KG1 (cell line): ENCODE measurements at places on chromosomes 6 and 20.

GRCh38 chr6:25035174-25035511 is 99.4 kb upstream of the RIPOR2 start:
- DNase-seq = no peak

GRCh38 chr20:19284400-19285178 is 72.1 kb downstream of the SLC24A3 start:
- DNase-seq = no peak

DNA sequence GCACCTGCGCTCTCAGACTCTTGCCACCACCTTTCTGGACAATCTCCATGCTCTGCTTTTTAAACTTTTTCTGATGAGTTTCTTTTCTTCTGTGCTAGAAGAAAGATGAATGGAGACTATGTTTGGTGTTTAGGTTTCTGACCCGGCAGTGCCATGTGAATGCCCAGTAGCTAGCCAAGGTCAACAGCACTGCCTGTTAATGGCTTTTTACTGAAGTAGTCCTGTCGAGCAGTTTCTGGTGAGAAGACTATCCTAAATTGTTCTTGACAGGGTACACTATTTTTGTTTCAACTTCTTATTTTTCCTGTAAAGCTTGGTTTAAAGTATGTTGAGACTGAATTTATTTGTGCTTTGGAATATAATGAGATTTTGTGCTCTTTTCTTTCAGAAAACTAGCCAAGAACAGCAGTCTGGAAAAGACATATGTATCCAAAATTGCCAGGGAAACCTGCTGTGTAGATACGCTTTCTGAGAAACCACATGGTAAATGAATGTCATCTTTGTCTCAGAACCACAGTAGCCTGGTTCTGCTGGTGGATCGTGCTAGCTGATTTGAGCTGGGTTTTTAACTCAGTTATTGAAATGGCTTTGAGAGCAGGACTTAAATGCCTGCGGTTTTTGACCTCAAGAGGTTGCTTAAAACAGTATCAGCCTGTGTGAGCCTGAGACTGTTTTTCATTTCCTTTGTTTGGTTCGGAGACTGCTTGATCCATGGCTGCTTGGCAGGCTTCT is 48.1 kb downstream of the KCNS1 start:
- peak; percentile 4 for DNase-seq

- DNase-seq = no peak
Observed at GRCh38 chr20:9241721-9242427, 173.0 kb downstream of the PLCB4 start.

- DNase-seq = no peak
Observed at GRCh38 chr6:130671577-130671976, 155.6 kb upstream of the SMLR1 start.

DNA sequence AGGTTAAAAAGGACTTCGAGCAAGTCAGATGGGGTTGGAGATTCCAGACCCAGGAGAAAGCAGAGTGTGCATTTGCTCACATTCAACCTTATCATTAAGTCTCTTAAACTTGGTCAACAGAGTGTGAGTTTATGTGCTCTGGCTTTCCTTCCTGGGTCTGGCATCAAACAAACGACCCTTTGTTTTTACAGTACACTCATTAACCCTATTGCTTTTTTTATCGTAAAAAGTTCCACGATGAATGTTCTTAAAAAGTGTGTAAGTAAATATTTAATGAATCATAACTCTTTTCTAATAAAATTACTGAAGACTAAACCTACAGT is 2.5 kb downstream of the FYN start:
- DNase-seq = no peak

- DNase-seq = no peak
Observed at GRCh38 chr20:46134716-46135115, 16.6 kb downstream of the CD40 start.

GRCh38 chr6:53770780-53771249 is 24.0 kb upstream of the LRRC1 start:
- no peak for DNase-seq

DNA sequence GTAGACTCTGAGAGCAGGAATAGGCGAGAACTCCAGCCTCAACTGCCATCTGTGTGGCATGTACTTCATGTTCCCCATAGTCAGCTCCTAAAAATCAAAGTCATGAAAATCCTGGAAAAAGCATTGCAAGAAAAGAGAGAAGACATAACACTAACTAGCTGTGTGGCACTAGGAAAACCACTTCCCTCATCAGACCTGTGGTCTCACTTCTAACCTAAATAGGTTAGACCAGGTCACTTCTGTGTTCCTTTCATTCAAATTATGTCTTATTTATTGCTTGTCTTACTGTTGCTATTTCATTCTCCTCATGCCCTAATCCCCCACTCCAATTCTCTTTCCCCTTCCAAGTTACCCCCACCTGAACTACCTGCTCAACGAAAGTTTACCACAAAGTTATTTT is 70.2 kb downstream of the TNFRSF21 start:
- DNase-seq = no peak

GRCh38 chr6:89797317-89797716 is 22.3 kb downstream of the MDN1 start:
- DNase-seq = no peak

DNA sequence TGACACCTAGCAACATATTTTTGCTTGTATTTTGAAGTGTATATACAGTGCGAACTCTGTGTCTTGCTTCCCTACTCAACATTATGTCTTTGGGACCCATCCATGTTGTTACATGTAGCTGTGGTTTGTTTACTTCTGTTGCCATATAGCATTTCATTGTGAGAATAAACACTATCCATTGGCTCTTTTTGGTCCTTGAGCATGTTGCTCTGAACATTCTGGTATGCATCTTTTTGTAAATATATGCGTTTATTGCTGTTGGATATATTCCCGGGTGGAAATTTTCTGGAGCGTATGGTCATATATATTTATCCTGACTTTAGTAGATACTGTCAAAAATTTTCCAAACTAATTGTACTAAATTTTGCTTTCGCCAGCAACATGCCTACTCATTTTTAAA is 222.5 kb upstream of the SPTLC3 start:
- no peak for DNase-seq

GRCh38 chr6:288866-289265 is 3.4 kb upstream of the DUSP22 start:
- no peak for DNase-seq

DNA sequence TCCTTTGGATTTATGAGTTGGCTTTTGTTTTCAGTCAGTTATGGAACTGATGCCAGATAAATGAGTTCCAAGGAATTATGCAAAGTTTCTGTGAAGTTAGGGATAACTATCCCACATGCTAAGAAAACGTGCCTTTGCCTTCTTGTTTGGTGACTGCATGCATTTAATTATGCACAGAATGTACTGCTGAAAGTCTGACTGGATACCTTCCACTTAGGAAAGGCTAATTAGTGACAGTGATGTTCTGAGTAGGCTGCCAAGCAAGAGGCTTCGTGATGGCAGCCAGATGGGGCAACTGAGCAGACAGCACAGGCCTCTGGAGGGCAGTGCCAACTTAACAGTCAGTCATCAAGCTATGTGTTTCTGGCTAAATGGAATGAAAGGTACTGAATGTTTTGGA is 289.9 kb downstream of the CD109 start:
- DNase-seq = no peak

DNA sequence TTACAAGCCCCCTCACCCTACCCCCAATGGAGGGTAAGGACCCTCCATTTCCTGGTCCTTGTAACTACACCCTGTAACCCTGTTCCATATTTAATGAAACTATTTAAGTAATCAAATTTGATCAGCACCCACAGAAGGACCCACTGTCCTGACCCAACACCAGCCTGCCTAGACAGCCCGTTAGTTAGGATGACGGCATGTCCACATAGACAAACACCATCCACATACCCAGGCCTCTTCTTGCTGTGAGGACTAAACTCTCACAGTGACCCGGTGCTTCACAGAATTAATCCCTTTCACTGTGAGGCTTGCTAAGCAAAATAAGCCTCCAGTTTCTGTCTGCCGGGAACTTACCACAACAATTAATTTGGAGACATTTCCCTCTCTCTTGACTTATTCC is 32.8 kb upstream of the FOXQ1 start:
- no peak for DNase-seq

- no peak for DNase-seq
Observed at GRCh38 chr20:10330071-10330470, 104.0 kb downstream of the MKKS start.

GRCh38 chr6:168150551-168151320 is 71.7 kb upstream of the FRMD1 start:
- DNase-seq = no peak

DNA sequence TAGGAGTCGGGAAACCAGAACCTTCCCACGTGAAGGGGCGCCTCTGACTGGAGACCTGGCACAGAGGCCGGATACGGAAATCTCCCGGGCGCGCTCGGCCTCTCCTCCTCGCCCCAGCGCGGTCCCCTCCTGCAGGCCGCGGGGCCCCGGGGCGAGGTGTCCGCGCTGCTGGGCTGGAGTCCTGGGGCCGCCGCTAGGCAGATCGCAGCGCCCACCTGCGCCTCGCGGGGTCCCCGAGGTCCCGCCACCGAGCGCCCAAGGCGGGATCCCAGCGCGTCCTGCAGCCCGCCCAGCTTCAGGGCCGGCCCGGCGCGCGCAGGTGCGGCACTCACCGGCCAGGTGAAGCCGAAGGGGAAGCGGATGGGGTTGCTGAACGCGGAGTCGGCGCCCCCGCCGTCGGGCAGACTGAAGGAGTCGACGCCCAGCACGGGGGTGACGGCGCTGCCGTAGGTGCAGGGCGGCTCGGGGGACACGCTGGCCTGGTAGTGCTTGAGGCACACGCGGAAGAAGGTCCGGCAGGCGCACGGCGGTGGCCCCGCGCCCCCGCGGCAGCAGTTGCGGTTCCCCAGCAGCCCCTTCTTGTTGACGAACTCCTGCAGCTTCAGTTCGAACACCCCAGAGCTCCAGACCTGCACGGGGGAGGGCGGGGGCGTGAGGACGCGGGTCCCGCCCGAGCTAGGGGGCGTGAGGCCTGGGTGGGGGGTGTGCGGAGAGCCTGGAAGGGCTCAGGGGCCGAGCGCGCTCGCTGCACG is 1.5 kb downstream of the DLL1 start:
- no peak for DNase-seq

DNA sequence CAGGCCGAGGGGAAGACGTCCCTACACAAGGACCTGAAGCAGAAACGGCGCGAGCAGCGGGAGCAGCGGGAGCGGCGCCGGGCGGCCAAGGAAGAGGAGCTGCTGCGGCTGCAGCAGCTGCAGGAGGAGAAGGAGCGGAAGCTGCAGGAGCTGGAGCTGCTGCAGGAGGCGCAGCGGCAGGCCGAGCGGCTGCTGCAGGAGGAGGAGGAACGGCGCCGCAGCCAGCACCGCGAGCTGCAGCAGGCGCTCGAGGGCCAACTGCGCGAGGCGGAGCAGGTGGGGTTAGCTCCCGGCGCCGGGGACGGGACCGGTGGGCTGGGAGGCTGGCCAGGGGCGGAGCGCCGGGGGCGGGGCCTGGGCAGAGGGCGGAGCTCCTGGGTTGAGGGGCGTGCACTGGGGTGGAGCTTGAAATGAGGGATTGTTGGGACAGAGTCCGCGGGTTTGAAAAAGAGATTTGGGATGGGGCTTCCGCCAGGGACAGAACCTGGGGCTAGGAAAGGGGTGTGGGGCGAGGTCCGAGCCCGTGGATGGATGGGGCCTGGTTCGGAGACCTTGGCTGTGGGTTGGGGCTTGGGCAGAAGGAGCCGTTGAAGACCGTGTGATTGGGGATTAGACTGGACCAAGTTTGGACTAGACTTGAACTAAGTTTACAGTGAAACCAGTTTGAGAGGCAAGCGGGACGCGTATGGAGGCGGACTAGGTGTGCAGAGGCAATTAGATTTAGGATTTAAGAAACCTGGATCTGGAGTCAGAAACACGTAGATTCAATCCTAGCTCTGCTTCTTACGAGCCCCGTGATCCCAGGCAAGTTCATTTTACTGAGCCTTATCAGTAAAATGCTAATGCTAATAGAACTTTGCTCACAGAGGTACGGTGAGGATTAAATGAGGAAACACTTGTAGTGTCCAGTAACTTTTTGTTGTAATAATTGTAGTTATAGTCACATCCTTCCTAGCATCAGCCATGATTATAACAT is 20.9 kb downstream of the DEF6 start:
- DNase-seq = no peak

- no peak for DNase-seq
Observed at GRCh38 chr6:106886922-106887797, 87.4 kb downstream of the CD24 start.
